ENCODE measurements at places on chromosomes 2 and 18.

- no peak for DNase-seq
These were observed 12.7 kb downstream of the ICOS start for GRCh38 chr2:203949228-203949627.

GRCh38 chr18:67476585-67476984 lies 39.9 kb downstream of the DSEL start:
- no peak for DNase-seq

GRCh38 chr2:24955232-24955631 lies 16.5 kb downstream of the DNAJC27 start:
- no peak for DNase-seq

GRCh38 chr2:32553829-32554432 lies 73.9 kb upstream of the TTC27 start:
- DNase-seq, result no peak

DNA sequence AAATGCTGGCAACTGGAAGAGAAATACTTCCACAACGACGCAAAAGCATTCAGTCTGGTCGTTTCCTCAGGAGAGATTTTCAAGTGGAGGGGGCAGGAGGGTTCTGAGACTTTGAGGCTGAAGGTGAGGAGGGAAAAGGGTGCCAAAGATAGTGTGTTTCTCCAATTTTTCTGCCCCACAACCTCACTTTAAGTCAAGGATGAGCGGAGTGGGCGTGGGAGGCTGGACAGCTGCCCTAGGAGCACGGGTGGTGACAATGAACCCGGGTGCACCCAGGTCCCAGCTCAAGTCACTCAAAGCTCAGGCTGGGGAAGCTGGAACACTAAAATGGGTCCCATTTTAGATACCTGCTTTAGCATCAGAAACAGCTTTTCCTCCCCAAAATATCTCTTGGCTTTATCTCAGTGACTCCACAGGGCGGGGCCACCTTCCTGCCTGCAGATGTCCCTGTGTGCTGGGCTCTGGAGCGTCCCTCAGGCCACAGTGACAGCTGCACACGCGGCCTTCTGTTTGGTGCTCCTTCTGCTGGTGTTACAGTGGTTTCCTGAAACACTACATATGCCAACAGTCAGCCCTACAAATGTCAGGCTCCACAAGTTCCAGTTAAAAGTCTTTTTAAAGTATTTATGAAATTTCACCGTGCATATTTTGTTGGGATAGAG lies 1.4 kb upstream of the MBP start:
- DNase-seq, result no peak

Data from T-helper 1 cell (primary cell).